ENCODE measurements at places on chromosomes 4 and X. TPM values are rescaled to one million over a fixed set of nuclear protein-coding genes. Genes with fewer than 3 reads are reported as not detected.

DNA sequence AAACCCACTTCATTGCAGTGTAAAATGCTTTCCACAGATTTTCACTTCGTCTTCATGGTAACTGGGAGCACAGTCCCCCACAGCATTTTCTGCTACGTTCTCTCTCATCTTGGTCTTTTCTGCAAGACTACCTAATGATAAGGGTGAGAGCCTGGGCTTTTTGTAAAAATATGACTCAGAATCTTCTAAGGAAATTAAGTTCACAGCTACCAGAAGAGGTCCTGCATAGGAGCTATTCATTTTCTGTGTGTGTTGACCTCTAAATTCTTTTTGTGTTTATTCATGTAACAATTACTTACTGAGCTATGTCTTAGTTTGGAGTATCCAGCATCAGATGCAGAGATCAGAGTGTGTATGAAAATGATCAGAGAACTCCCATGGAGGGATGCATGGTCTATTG, 192.2 kb downstream of the CPEB2 start:
- no peaks in the 10 kb centered on the region for H3K36me3 ChIP-seq
- H3K27me3 ChIP-seq, result no peaks in the 10 kb centered on the region
- DNase-seq, result no peak
- no peaks in the 10 kb centered on the region for H3K4me1 ChIP-seq

- no peak for DNase-seq
- no peak overlapping the region for H3K27ac ChIP-seq
- no peaks in the 10 kb centered on the region for H3K4me1 ChIP-seq
- no peak overlapping the region for H3K4me3 ChIP-seq
- H3K27me3 ChIP-seq, result no peaks in the 10 kb centered on the region
- no peaks in the 10 kb centered on the region for H3K36me3 ChIP-seq
Observed at GRCh38 chrX:42952621-42953020, 174.7 kb upstream of the PPP1R2C start.

GRCh38 chr4:2786152-2786671, 6.7 kb upstream of the SH3BP2 start:
- H3K4me1 ChIP-seq, result peaks cover 65% of the 10 kb centered on the region
- H3K27ac ChIP-seq, result no peak overlapping the region
- H3K27me3 ChIP-seq, result no peaks in the 10 kb centered on the region
- H3K36me3 ChIP-seq, result no peaks in the 10 kb centered on the region

The RIBC1 gene
- polyA plus RNA-seq, result 0.04 TPM

The HEPH gene
- polyA plus RNA-seq, result not detected

The MAGEC2 gene
- polyA plus RNA-seq, result not detected
